Uterus (tissue), 4 donors: ENCODE measurements at places on chromosomes 13 and 19. TPM values are rescaled to one million over a fixed set of nuclear protein-coding genes. Genes with fewer than 3 reads are reported as not detected.

The SHANK1 gene
- 4.0 TPM for total RNA-seq

The ZNF227 gene
- total RNA-seq = 19.7 TPM

DNA sequence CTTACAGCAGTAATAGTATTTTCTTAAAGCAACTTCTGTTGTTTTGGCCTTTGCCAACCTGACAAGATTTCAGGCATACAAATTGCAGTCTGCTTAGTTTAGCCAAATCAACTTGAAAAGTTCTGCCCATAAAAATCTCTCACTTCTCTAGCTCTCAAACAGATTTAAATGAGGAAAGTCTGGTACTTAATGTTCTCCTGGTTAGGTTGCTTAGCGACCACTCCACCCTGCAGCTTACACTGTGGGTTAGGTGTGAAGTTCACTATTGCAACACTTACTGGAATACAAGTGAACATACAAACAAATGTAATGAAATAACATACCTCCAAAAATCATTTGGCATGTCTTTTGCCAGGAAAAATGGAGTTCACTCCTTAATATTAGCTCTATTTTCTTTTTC lies 178.7 kb upstream of the PCDH9 start:
- no peak for DNase-seq

The PAF1 gene
- 28.3 TPM for total RNA-seq

The CYSLTR2 gene
- total RNA-seq = 1.6 TPM

- DNase-seq = no peak
Measured at GRCh38 chr13:50883728-50884127, 25.9 kb upstream of the RNASEH2B start.

- DNase-seq = peak; percentile 52
Measured at GRCh38 chr19:40549007-40549708, 27.5 kb upstream of the SHKBP1 start.

DNA sequence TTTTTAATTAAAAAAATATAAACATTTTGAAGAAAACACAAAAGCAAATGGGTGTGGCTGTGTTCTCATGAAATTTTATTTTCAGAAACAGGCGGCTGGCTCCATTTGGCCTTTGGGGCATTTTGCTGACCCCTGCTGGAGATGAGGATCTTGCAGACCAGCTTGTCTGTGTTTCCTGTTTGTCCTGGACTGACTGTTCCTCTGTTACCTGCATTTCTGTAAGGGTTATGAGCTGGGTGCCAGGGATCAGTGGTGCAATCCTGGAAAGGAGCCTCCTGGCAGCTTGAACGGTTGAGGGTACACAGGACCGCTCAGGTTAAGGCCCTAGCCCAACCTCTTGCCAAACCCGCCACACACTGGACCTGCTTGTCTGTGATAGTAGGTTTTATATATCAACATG lies 49.9 kb downstream of the ZNF787 start:
- DNase-seq = no peak

GRCh38 chr13:60433505-60433904 lies 36.5 kb downstream of the TDRD3 start:
- no peak for DNase-seq

GRCh38 chr19:33905937-33906577 lies 109.4 kb downstream of the KCTD15 start:
- peak; percentile 58 for DNase-seq

DNA sequence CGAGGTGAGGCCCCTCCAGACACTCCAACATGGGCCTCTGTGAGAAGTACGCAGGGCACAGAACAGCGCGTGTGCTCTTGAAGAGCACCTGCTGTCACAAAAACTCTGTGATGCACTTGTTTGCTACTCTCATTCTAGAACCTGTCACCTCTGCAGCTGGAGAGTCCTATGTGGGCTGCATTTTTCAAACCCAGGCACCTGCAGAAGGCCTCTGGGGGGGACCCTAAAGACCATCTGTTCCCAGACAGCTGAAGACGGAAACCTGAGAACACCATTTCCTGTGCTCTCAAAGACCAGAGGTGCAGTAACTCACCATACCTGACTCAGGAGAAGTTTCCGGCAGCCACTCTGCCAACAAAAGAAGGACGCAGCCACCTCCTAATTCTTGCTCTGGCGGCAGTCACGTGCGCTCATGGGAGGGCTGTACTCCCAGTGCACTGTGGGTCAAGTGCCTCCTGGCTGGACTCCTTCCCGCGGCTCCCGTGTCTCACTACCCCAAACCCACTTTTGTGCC lies 28.1 kb downstream of the RANBP3 start:
- no peak for DNase-seq

The SNRPD2 gene
- total RNA-seq = 290 TPM

The TIMM50 gene
- total RNA-seq = 48.6 TPM

- no peak for DNase-seq
Measured at GRCh38 chr13:45778882-45779281, 72.7 kb downstream of the SIAH3 start.

The ANGPTL4 gene
- 14.1 TPM for total RNA-seq

The CGB8 gene
- not detected for total RNA-seq

DNA sequence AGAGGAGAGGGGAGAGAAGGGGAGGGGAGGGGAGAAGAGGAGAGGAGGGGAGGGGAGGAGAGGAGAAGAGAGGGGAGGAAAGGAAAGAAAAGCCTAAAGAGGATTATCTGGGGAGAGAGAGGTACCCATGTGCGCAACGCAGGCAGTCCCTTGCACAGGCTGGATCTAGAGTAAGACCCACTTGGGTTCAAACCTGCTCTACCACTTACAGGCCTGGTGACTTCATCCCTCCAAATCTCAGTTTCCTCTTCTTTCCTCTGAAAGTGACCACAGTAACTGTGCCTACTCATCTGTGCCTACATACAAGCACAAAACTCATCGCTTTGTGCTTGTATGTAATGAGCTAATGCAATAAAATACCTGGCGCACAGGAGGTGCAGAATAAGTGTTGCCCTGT lies 732 bp upstream of the MAP1S start:
- no peak for DNase-seq

DNA sequence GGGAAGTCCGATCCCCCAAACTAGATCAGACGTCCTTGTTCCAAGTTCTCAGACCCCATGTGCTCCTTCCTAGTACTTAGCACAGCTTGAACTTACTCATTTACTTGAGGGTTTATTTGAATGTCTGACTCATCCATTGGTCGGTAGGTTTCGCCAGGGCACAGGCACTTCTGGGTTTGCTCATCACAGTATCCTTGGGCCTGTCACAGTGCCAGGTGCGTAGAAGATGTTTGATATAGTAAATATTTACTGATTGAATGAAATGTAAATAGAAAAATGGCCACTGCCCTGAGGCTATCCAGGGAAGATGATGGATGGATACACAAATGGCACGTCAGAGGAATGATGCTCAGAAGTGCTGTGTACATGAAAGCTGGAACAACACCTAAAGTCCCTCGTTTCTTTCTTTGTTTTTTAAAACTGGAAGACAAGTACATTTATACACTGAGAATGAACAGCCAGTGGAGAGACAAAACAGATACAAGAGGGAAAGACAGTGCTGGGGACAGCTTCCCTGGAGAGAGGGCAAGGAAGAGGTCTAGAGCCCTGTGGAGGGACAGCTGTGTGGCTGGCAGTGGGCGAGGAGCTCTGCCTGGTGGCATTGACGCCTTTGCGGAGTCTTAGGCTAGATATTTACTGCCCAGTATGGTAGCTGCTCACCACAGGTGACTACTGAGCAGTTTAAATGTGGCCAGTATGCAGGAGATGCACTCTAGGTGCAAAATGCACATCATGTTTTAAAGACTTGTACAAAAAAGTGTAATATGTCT lies 31.2 kb upstream of the KL start:
- no peak for DNase-seq

- DNase-seq = no peak
Measured at GRCh38 chr19:40501599-40501998, 34.8 kb downstream of the SPTBN4 start.

The HIF3A gene
- total RNA-seq = 154 TPM

GRCh38 chr13:41313117-41313516 lies 2.0 kb downstream of the NAA16 start:
- no peak for DNase-seq

The APBA3 gene
- 28.3 TPM for total RNA-seq

DNA sequence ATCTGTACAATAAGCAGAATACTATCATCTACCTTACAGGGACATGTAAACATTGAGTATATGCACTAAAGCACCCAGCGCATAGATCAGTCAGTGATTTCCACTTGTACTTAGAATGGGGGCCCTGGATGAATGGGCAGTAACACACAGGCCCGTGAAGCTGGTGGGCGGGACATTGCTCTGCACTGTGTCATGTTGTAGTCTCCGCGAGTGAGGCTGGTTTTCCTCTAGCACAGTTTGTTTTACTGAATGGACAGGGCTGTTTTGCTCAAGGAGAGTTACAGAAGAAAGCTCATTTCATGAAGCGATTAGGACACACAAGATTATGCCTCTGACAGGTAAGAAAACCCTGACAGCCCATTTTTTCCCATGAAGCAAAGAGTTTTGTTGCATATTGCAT lies 86.4 kb upstream of the SOX21 start:
- DNase-seq = no peak

GRCh38 chr19:10768369-10768768 lies 50.5 kb downstream of the DNM2 start:
- DNase-seq = no peak

The ZNF878 gene
- total RNA-seq = not detected

The PDX1 gene
- total RNA-seq = not detected

- DNase-seq = no peak
Measured at GRCh38 chr19:49438261-49438660, 3.1 kb downstream of the SLC17A7 start.

The FIZ1 gene
- total RNA-seq = 4.4 TPM

DNA sequence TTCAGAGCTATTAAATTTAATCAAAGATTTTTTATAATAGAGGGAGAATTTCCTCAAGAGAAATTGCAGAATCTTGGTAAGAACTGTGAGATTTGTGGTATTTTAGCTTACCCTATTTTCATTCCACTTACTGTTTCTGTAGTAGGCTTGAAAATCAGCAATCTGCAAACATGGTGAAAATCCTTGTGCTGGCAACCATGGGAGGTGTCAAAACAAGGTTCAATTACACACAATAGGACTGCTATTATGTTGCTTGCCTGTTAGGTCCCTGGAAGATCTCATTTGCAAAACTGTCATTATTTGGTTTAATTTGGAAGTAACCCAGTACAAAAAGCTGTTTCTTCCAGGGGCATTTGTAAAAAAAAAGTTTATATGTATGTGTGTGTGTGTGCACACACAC lies 662.8 kb upstream of the SLITRK6 start:
- DNase-seq = no peak

DNA sequence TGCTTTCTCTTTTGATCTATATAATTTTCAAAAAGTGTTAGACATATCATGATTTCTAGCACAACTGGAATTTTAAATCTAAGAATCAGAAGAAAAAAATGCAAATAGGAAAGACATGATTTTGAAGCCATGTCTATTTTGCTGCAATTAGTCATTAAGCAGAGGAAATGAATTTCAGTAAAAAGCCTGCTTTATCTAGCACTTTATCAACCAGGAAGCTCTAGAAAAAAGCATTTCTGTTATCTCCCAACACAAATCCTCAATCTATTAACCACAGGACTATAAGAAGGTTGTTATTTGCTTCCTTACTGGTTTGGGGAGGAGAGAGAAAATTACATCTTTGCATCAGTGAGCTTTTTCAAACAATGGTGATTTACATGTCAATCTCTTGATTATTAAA lies 716.7 kb downstream of the DIAPH3 start:
- DNase-seq = no peak

The FXYD1 gene
- total RNA-seq = 214 TPM

- no peak for DNase-seq
Measured at GRCh38 chr13:90933097-90933826, 414.2 kb upstream of the MIR17HG start.

- DNase-seq = peak; percentile 40
Measured at GRCh38 chr19:35641515-35642151, at the start of gene ETV2. Gene ETV2, plus strand, starts transcription at chr19:35641745. Its CDS starts 716 bp downstream, at chr19:35642461.

DNA sequence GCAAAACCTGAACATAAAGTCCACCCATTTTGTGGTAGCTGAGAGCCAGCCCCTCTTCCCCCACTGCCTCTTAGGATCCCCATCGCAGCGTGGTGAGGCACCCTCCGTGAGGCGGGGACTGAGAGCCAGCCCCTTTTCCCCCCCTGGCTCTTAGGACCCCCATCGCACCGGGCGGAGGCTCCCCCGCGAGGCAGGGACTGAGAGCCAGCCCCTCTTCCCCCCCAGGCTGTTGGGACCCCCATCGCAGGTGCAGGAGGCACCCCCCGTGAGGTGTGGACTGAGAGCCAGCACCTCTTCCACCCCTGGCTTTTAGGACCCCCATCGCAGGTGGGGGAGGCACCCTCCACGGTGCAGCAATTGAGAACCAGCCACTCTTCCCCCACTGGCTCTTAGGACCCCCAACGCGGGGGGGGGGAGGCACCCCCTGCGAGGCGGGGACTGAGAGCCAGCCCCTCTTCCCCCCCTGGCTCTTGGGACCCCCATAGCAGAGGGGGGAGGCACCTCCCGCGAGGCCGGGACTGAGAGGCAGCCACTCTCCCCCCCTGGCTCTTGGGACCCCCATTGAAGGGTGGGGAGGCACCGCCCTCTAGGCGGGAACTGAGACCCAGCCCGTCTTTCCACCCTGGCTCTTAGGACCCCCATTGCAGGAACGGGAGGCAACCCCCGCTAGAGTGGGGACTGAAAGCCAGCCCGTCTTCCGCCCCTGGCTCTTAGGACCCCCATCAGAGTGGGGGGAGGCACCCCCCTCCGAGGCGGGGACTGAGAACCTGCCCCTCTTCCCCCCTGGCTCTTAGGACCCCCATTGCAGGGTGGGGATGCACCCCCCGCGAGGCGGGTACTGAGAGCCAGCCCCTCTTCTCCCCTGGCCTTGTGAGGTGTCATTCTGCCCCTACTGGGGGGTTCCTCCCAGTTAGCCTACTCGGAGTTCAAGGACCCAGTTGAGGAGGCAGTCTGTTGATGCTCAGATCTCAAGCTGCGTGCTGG lies 366.4 kb upstream of the SPRY2 start:
- DNase-seq = no peak

DNA sequence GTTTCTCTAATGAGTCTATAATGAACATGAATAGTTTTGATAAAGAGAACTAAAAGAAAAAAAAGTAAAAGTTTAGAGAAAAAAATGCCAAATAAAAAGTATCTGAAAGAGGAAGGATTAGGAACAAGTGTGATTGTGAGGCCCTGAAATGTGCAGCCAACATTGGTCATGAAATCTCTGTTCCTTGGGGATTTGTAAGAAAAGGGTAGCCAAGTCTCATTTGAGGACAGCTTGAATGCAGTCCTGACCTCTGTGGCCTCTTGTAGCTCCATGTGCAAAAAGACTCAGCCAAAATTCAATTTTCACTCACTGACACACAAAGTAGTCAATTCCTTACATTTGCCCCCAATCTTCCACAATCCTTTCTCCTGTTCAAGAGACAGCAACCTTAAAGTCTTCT lies 167.9 kb downstream of the KLF12 start:
- DNase-seq = no peak

- no peak for DNase-seq
Measured at GRCh38 chr13:20206065-20206697, 13.4 kb upstream of the GJB2 start.

The F10 gene
- 14.4 TPM for total RNA-seq

GRCh38 chr19:2101417-2102335 lies 5.0 kb downstream of the IZUMO4 start:
- DNase-seq = no peak

The CACNG7 gene
- total RNA-seq = 1.0 TPM

DNA sequence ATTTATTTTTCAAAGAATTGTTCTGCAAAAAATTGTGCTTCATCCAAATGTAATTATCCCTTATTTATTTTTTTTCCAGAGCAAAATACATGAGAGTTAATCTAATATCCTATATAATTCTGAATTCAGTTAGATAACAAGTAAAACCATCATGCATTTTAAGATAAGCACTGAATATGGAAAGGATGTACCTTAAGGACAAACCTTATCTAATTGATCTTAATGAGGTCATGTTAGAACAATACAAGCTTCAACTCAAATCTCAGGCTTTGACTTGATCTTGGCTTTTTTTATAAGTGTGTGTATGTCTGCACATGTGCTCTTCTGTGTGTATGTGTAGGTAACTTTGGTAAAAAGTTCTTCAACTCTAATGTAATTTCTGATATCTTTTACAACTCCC lies 1828.8 kb downstream of the PCDH9 start:
- no peak for DNase-seq
